ENCODE measurements at places on chromosomes 11 and 22. TPM values are rescaled to one million over a fixed set of nuclear protein-coding genes. Genes with fewer than 3 reads are reported as not detected.

- DNase-seq: no peak
These were observed 282.9 kb downstream of the LUZP2 start for GRCh38 chr11:24779791-24780190.

Gene TSPAN32
- total RNA-seq: 6.6 TPM

Gene RIMBP3C
- total RNA-seq: 0.44 TPM

- DNase-seq: peak; percentile 90
These were observed at the start of gene CAPRIN1 for GRCh38 chr11:34051349-34052035. TSS of gene CAPRIN1 (plus strand) at chr11:34051731. CDS start at chr11:34052421, 690 bp downstream.

Data from CD8-positive, alpha-beta memory T cell (primary cell).